T-helper 1 cell (primary cell): ENCODE measurements at places on chromosomes 12 and 14.
A peak's percentile ranks its signal among the peaks of the same experiment; 100 is the strongest.

DNA sequence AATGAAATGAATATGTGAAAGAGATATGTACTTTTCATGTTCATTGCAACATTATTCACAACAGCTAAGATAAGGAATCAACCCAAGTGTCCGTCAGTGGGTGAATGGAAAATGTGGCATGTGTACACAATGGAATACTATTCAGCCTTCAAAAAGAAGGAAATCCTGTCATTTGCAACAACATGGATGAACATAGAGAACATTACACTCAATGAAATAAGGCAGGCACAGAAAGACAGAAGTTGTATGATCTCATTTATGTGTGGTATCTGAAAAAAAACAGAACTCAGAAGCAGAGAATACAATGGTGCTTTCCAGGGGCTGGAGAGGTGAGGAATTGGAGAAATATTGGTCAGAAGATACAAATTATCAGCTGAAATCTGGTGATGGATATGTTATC, 54.0 kb downstream of the TAOK3 start:
- DNase-seq = no peak

- DNase-seq = no peak
Measured at GRCh38 chr12:124510301-124510970, 57.0 kb downstream of the NCOR2 start.

DNA sequence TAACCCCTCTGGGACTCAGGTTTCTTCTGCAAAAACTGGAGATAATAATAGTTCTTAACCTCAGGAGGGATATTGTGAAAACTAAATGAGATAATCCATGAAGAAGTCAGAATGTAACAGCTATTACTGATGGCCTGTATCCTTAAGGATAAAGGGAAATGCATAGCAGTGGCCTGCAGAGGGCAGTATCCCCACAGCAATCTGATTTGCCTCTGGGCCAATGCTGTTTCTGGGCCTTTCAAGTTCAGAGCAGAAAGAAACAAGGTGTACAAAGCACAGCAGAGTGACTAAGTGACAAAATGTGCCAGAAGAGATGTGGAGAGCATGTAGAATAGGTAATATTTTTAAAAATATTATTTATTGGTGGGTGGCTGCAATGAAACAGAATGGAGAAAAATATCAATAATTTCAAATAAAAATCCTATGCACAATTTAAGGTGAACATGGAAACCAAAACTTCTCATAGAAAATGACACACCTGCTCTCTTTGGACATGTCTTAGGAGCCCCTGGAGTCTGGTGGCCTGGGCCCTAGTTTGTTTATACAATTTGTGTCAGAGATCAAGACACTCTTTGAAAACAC, 90.3 kb downstream of the C12orf75 start:
- peak; percentile 30 for DNase-seq

- DNase-seq = peak; percentile 55
Measured at GRCh38 chr14:67837011-67837624, 17.5 kb downstream of the RAD51B start.

- no peak for DNase-seq
Measured at GRCh38 chr12:83097643-83098342, 411.1 kb downstream of the TMTC2 start.

DNA sequence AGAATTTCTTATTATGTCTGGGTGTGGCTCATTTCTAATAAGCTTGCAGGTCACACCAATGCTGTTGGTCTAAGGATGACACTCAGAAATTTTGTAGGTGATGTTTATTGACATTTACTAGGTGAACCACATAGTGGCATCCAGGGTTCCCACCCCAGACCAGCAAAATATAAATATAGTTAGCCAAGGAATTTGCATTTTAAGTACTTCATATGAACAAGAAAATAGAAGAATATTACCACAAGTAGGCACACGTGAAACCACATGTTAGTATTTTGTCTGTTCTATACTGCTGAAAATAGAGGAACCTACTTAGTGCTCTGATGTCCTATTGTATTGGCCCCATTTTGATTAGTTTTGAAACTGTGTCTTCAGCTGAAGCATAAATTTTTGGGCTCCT, 71.1 kb downstream of the USP15 start:
- no peak for DNase-seq

- DNase-seq = peak; percentile 69
Measured at GRCh38 chr14:105486974-105487448, 325 bp downstream of the CRIP1 start.

DNA sequence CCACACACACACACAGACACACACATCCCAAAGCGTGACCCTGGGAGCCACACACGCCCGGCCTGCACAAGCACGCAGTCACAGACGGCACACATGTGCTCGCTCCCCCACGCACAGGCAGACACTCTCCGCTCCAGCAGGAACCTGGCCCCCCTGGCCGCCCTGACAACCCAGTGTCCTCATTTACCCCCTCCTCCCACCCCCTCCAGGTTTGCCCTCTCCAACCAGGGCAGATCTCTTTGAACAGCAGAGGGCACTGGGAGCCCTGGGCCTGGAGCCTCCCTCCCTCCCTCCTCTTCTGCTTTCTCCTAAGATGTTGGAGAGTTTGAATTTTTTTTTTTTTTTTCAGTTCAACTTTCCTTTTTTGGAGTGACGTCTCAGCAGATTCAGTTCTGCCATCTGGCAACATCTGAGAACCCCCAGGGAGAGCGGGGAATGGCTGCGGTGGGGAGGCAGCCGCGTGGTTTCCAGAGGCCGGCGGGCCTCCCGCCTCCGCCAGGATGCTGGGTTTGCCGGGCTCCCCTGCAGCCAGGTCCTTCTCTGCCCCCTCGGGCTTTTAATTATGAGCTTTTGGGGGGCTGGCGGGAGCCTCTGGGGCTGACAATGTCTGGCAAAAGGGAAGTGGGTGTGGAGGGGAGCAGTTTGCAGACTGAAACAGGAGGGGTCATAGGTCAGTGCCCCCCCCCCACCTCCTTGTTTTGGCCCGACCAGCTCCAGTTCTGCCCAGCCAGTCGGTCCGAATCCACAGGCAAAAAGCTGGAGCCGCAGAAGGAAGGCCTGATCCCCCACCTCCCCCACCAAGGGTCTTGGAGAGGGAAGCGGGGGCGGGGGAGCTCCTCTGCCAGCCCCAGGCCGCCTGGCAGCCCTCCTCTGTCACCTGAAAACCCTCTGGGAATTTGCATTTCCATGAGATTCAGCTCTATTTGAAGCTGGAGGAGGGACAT, 1.3 kb upstream of the NCOR2 start:
- DNase-seq = no peak

GRCh38 chr14:92582706-92583452, 69.3 kb downstream of the RIN3 start:
- no peak for DNase-seq
